Subcutaneous adipose tissue (tissue), 4 donors: ENCODE measurements at places on chromosomes 11 and 22. TPM values are rescaled to one million over a fixed set of nuclear protein-coding genes. Genes with fewer than 3 reads are reported as not detected.

Gene MYH9
- 187 TPM for total RNA-seq

Gene OR5AS1
- not detected for total RNA-seq

Gene ARHGAP20
- total RNA-seq = 48.6 TPM

Gene DCUN1D5
- 23.8 TPM for total RNA-seq

Gene BCO2
- total RNA-seq = 2.4 TPM

Gene KDM4E
- total RNA-seq = not detected

Gene TMEM191C
- 3.1 TPM for total RNA-seq

Gene MEI1
- total RNA-seq = 1.8 TPM
